ENCODE measurements at places on chromosomes 16 and 17.
A peak's percentile ranks its signal among the peaks of the same experiment; 100 is the strongest.

DNA sequence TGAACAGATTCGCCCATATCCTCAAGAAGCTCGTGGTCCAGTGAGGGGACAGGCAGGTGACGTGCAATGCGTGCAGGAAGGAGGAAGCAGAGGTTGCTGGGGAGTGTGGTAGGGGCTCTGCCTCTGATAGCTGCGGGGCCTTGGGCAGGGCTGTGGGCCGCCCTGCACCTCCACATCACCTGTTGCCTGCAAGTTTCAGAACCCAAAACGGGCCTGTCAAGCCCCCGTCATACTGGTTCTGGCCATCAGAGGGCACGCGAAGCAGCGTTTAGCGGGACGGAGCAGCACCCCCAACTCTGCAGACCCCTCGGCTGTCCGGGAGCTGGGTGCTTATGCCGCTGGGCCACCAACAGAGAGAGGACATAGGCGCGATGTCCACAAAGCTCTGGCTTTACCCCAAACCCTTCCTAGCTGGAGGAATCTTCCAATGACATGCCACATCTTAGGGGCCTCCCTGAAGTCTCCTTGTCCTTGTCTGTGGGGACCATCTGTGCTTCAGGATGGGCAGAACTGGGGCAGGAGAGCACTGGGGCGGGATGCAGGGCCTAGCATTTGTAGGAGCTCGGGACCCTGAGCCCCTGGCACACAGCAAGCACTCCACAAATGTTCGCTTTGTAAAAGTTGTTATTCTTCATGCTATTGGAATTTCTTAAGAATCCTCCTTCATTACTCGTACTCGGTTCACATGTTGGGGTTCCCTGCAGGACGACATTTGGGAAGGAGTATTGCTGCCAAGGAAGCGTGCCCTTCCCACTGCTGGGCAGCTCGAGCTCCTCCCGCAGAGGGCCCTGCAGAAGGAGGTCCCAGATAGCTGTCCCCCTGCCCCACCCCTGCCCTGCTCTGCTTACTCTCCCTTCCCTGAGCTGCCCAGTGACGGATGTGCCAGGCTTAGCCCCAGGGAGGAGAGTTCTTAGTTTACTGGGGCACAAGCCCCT is 64.3 kb downstream of the CNGB1 start:
- DNase-seq, result no peak

- DNase-seq, result no peak
Measured at GRCh38 chr17:40306395-40306794, 2.6 kb upstream of the RARA start.

DNA sequence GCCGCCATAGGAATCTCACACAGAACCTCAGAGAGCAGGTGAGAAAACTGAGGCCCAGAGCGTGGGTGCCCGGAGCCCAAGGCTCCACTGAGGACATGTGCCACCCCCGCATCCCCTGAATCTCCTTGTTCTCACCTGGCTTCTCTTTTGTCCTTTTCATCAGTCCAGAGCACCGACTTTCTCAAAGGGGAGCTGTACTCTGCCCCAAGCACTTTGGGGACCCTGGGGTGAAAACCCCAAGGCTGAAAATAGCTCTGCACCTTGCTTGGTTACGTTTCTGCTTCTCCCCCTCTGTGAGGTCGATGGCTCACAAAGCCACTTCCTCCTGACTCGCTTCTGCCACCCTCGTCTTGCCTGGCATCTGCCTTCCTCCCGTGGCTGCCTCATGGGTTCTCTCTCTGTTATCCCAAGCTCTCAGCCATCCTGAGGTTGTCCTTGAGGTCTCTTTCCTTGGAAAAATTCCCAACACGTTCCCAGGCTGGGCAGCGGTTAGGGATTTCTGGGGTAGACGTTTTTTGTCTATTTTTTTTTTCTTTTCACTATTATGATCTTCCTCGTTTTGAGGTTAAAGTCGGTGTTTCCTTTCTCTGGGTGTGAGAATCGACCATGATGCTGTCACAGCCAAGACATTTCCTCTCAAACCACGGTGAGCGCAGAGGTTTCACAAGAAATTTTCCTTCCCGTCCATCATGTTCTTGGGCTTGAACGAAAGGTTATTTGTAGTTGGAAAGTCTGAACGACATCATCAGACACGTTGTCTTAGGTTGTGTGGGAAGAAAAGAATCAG is 37.2 kb downstream of the IRF8 start:
- no peak for DNase-seq

GRCh38 chr17:79945591-79946255 is 89.9 kb downstream of the TBC1D16 start:
- no peak for DNase-seq

GRCh38 chr17:42017866-42018200 is 594 bp upstream of the DNAJC7 start:
- DNase-seq, result no peak

- DNase-seq, result no peak
Measured at GRCh38 chr17:82022310-82022980, at the start of gene CENPX. TSS of gene CENPX (minus strand) at chr17:82022878. CDS start at chr17:82022861, 17 bp downstream.

DNA sequence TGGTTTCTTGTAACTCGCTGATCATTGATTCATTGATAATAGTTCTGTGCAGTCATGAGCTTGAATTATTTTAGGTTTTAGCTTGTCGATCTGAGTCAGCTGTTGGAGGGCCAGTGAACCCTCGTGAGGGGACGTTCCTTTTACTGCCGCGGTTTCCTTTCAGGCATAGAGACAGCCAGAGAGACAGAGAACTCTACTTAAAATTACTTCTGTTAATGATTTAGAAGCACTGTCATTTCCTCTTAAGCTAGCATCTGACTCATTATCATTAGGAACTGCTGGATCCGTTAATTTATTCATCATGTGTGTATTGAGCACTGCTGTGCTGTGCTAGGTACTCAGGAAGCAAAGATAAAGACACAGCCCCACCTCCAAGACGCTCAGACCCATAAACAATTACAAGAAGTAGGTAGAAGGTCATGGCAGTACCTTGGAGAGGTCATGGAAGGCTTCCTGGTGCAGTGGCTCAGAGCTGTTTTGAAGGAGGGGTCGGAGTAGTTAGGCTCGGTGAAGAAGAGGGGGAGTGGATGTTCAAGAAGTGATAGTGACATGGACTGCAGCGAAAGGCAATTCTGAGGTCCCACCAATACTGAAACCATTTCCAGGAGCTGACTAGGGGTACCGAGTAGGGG is 3.3 kb downstream of the PGS1 start:
- no peak for DNase-seq

- DNase-seq, result peak; percentile 97
Measured at GRCh38 chr17:18857864-18858566, at the start of gene PRPSAP2. TSS of gene PRPSAP2 (plus strand) at chr17:18858131. CDS start at chr17:18865834, 7,703 bp downstream.

DNA sequence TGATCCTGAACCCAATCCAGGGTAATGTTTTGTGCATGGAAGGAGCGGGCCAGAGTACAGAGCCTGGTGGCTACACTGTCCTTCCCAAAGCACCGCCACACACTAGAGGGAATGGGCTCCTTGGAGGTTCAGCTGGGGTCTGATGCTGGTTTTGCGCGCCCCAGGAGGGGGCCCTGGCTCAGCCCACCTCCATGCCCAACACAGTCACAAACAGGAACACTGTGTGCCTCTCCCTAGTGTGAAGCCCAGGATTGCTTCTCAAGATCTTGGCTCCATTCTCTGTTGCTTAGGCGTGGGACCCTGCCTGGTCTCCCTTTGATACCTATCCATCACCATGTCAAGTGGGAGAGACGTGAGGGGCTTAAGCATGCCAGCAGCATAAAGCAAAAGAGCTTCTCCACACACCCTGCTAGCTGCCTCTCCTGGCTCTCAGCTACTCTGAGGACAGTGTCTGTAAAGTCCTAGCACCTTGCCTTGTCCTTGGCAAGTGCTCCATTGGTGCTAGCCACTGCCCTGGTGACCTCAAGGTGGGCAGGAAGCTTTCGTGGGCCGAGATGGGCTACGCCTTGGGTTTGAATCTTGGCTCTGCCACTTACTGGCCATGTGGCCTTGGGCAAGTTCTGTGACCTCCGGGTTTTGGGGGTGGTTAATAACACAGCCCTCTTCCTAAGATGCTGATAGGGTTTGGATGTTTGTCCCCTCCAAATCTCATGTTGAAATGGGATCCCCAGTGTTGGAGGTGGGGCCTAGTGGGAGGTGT is 122.2 kb downstream of the C16orf78 start:
- no peak for DNase-seq

GRCh38 chr17:57534863-57535248 is 210.2 kb downstream of the CCDC182 start:
- no peak for DNase-seq

GRCh38 chr17:77906377-77906871 is 52.1 kb upstream of the TNRC6C start:
- no peak for DNase-seq

GRCh38 chr16:88705076-88705684 is 1.0 kb downstream of the RNF166 start:
- no peak for DNase-seq

GRCh38 chr17:78818152-78818846 is 22.3 kb downstream of the USP36 start:
- DNase-seq, result no peak

- DNase-seq, result peak; percentile 35
Measured at GRCh38 chr16:17318238-17318637, 152.5 kb downstream of the XYLT1 start.

- no peak for DNase-seq
Measured at GRCh38 chr17:36877771-36878170, 59.5 kb upstream of the LHX1 start.

DNA sequence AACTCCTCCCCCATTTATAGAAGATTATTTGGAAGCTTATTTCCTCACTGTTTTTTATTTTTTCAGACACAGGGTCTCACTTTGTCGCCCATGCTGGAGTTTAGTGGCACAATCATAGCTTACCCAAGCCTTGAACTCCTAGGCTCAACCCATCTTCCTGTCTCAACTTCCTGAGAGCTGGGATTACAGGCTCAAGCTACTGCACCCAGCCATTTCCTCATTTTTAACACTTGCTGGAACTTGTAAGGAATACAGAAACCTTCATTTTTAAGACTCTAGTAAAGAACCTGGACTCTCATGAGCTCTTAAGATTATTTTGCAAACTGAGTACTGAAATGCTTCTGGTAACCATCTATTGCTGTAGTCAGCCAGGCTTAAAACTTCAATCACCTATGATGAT is 29.9 kb downstream of the KANSL1 start:
- no peak for DNase-seq

- no peak for DNase-seq
Measured at GRCh38 chr17:61351745-61352407, 47.8 kb upstream of the TBX2 start.

- no peak for DNase-seq
Measured at GRCh38 chr17:7327501-7327900, 1.6 kb downstream of the NEURL4 start.

DNA sequence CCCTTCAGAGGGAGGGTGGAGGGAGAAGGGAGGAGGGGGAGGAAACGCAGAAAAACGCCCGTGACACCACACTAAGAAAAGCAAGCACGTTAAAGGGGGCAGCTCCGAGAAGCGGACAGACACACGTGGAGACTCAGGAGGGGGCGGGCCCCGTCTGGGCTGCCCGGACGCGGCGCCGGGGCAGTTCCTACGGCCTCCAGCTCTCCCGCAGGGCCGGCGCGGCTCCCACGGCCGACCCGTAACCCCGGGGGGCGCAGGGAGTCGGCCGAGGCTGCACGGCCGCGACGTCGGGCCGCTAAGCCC is 362 bp downstream of the KLHDC4 start:
- no peak for DNase-seq

DNA sequence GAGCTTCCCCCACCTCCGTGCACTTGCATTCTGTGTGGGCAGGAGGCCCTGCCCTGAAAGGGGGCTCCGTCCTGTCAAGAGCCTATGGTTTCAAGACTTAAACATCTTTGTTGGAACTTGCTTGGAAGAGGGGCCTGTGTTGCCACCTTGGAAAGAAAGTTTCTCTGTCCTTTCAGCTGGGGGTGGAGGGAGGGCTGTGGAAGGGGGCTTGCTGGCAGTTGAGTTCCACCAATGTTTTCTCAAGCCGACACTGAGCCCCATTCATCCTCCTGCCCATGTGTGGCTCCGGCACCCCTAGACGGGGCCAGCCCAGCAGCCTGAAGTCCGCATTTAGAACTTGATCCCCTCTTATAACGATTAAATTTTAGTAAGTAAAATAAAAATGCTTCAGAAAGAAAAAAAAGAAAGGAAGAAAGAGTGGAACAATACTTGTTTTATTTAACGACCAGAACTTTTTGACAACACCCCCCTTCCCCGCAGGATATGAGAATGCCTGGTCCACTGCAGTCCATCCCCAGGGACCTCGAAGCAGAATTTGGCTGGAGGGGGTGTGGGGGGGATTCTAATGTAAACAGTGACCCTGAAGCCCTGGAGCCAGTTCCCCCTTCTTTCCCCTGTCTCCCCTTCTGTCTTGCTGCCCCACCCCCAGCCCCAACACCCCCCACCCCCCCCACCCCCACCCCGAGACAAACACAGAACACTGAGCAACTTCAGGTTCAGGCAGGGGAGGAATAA is 26.9 kb upstream of the CLEC18A start:
- no peak for DNase-seq

DNA sequence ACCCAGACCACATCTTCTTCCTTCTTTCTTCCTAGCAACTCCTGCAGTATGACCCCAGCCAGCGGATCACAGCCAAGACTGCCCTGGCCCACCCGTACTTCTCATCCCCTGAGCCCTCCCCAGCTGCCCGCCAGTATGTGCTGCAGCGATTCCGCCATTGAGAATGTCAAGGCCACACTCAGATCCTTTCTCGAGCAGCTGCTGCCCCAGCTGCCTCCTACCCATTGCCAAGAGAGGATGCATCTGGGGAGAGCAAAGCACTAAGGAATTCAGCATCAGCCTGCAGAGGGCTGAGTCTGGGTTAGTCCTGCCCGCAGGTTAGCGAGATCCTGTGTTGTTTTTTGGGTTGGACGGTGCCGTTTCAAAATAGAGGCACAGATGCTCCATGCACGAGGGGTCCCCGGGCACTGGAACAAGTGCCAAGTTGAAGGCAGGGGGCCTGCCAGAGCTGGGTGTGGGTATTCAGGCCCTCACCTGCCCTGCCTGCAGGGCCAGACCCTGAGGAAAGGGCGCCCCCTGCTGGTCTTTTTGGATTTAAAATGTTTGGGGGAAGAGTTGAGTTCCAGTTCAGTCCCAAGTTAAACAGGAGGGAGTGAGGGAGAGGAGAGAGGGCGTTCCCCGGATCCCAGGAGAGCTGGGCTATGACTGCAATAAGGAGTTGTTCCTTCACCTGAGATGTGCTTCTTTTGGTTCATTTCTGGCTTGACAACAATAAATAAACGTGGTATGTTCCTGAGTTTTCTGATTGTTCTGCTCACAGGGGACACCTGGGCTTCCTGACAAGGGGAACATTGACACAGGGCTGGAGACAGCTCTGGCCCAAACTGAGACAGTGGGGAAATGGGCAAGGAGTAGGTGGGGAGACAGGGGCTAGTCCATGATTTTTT is 4.9 kb downstream of the CDK3 start:
- peak; percentile 83 for DNase-seq

- no peak for DNase-seq
Measured at GRCh38 chr16:57310801-57311200, 26.3 kb upstream of the PLLP start.

DNA sequence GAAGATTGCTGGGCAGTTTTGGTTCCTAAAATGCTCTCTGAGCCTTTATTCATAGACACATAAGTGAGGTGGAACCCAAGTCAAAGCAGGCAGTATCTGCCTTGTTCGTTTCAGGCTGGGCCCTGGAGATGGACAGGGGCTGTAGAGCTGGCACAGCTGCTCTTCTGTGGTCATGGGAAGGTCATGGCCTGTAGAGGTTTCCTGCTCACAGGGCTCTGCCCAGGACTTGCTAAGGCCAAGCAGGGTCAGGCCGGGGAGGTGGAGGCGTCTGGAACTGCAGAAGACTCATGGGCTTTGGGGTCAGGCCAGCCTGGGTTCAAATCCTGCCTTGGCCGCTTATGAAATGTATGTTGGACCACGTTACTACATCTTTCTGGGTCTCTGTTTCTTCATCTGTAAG is 50.2 kb downstream of the IRX5 start:
- no peak for DNase-seq

Measured in A549 (cell line).